Endothelial cell (in vitro differentiated cells): ENCODE measurements at places on chromosomes 3 and 15. TPM values are rescaled to one million over a fixed set of nuclear protein-coding genes. Genes with fewer than 3 reads are reported as not detected.
A peak's percentile ranks its signal among the peaks of the same experiment; 100 is the strongest.

DNA sequence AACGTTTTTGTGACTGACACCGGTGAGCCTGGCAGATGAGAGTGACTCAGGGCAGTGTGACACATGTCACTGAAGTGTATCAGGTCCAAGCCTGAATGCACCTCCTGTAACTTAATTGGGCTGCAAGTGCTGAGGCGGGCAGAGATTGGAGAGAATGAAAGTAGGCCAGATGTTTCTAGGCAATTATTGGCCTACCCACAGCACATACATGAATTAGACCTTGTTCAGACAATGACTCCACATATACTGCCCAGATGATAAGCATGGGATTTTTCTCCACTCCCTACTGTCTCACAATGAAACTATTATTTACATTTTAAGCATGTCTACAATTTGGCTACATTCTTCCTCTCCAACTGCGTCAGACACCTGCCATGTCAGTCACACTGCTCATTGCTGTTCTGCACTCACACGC lies 187.3 kb upstream of the ZNF385D start:
- peaks cover 3% of the 10 kb centered on the region for H3K27me3 ChIP-seq
- H3K27ac ChIP-seq: no peak overlapping the region
- no peaks in the 10 kb centered on the region for H3K4me1 ChIP-seq
- H3K4me3 ChIP-seq: no peak overlapping the region

- DNase-seq: no peak
- H3K36me3 ChIP-seq: no peaks in the 10 kb centered on the region
- H3K27ac ChIP-seq: no peak overlapping the region
- peaks cover 8% of the 10 kb centered on the region for H3K27me3 ChIP-seq
These were observed 8.1 kb downstream of the CPN2 start for GRCh38 chr3:194342861-194343560.

GRCh38 chr15:92809880-92810361 lies 90.2 kb upstream of the CHD2 start:
- H3K27me3 ChIP-seq: peaks cover 6% of the 10 kb centered on the region
- H3K4me3 ChIP-seq: peak overlapping the region; percentile 90
- H3K27ac ChIP-seq: peak overlapping the region; percentile 95

GRCh38 chr3:57060089-57060821 lies at the start of gene SPATA12:
Gene SPATA12, plus strand, starts transcription at chr3:57060664. Its CDS starts 13,031 bp downstream, at chr3:57073695.
- H3K27ac ChIP-seq: peak within 1 kb of the TSS; percentile 70
- peak; percentile 58 for DNase-seq
- peaks cover 29% of the 10 kb centered on the region for H3K4me1 ChIP-seq
- H3K4me3 ChIP-seq: no peak within 1 kb of the TSS
- peaks cover 7% of the 10 kb centered on the region for H3K36me3 ChIP-seq

- H3K4me1 ChIP-seq: peaks cover 5% of the 10 kb centered on the region
- H3K27me3 ChIP-seq: no peaks in the 10 kb centered on the region
- no peaks in the 10 kb centered on the region for H3K36me3 ChIP-seq
- no peak overlapping the region for H3K27ac ChIP-seq
- DNase-seq: peak; percentile 65
These were observed 61.8 kb downstream of the SLC12A8 start for GRCh38 chr3:125150525-125151441.

Gene ESYT3
- total RNA-seq: not detected

Gene SLC12A1
- total RNA-seq: not detected

Gene TRPM1
- not detected for total RNA-seq
